ENCODE measurements at places on chromosomes 3 and 15.

GRCh38 chr15:42313463-42313862, 40.2 kb upstream of the TMEM87A start:
- no peak for DNase-seq

- no peak for DNase-seq
These were observed 163.6 kb upstream of the SETMAR start for GRCh38 chr3:4139462-4140140.

DNA sequence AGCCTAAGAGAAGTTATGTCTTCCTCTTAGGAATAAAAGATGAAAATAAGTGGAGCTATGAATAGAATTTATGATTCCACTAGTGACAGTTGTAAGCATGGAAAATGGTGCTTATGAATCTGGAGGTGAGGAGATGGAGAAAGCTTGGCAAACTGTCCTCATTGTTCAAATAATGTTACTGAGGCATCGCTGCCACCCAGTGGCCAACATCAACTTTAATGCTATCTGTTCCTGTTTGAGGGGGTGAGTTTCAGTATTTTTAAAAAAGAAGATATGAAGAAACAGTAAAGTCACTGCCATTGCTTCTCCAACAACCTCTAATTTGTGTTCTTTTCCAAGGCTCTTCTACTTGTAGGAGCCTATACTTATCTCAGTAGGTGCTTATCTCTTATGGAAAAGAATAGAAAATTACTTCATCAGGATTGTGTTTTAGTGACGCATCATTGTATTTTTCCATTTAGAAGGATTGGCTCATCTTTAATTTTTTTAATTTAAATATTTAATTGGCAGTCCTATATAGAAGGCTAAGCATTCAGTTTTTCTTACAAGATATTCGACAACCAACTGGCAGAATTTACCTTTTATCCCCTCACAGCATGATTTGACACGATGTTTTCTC, 260.4 kb upstream of the P2RY1 start:
- DNase-seq = no peak

DNA sequence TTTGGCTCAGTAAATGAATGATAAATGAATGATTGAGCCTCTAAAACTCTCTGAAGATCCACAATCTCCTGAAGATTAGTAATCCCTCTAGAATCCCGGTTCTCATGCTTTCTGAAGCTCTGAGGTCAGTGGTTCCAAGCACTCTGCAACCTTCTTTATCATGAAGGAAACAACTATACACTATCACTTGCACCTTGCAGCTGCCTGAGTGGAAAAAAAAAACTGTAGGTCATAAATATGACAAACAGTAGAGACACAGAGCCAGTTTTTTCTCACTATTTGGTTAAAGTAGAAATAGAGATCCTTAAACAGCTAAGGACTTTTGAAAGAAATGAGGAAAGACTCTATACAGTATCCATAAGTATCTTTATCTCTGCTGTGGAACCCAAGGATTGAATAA, 122.0 kb upstream of the CRBN start:
- no peak for DNase-seq

- no peak for DNase-seq
These were observed 320.3 kb downstream of the THSD4 start for GRCh38 chr15:71435552-71435951.

- DNase-seq = no peak
These were observed 375.9 kb downstream of the FGF12 start for GRCh38 chr3:192351441-192351840.

- no peak for DNase-seq
These were observed 509.1 kb downstream of the SHQ1 start for GRCh38 chr3:72338942-72339669.

GRCh38 chr3:45078910-45079522, 52.9 kb downstream of the CLEC3B start:
- DNase-seq = no peak

DNA sequence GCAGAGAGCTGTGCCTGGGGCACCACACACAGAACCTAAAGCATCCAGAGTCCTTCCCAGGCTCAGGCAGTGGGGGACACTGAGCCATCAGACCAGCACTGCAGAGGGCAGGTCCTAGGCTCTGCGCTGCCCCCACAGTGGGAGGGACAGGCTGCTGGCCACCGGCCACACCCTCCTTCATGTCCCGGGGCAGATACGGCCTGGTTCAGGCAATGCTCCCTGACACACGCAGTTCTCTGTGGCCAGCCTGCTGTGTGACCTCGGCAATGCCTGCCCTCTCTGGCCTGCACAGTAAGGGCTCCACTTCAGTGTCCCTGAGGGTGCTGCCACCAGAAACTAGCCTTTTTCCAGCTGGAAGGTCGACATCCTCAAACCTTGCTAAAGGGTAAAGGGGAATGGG, 12.4 kb downstream of the LINGO1 start:
- no peak for DNase-seq

GRCh38 chr15:57696146-57696545, 10.4 kb upstream of the POLR2M start:
- no peak for DNase-seq

DNA sequence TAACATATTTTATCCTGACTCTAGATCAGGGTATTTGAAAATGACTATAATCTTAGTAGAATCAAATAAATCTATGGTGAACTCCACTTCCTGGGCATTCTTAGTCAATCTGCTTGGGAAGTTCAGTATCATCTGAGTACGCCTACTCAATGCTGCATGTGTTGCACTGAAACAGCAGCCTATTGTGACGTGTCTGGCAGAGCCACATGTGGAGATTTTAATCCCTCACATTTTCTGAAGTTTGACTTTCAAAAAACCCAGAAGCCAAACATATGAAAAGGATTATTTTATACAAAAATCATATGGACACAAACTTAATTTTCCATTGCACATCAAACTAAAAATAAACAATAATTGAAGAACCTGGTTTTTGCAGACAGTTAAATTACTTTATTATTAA, 798.3 kb downstream of the ROBO1 start:
- DNase-seq = no peak

DNA sequence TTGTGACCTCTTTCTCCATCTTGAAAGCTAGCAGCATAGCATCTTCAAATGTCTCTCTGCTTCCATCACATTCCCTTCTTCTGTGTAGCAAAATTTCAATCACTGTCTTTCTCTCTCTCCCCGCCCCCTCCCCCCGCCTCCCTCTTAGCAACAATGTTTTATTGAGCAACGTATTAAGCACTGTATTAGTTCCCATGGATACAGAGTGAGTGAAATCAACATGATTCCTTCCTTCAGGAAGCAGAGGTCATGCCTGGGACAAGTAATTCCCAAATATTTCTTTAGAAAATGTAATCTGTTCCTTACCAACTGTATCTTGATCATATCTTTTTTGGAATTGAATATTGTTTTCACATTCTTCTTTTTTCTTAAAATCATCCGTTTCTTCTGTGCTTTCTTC, 373.7 kb upstream of the NECTIN3 start:
- no peak for DNase-seq

GRCh38 chr15:69457304-69458280, 5.0 kb downstream of the RPLP1 start:
- no peak for DNase-seq

DNA sequence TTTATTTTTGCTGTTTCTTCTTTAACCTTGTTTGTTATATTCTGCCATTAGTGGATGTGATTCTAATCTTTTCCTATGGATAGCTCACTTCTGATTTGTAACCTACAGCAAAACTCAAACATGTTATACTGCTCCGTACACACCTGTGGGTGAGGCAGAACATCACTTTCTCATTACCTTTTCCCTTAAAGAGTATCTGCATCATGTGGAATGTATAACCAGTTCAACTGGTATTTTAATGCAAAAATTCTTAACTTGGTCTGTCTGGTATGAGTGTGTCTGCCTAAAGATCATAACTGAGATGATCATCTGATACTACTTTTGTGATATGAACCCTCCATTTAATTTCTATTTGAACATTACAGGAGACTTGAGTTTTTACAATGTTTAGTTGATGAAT, 13.0 kb upstream of the UPK1B start:
- DNase-seq = no peak
